Activated naive CD4-positive, alpha-beta T cell treated with anti-CD3 and anti-CD28 coated beads, Interleukin-2, amount 50 U/mL, for 16 hours (primary cell): ENCODE measurements at places on chromosomes 2 and 18.
A peak's percentile ranks its signal among the peaks of the same experiment; 100 is the strongest.

DNA sequence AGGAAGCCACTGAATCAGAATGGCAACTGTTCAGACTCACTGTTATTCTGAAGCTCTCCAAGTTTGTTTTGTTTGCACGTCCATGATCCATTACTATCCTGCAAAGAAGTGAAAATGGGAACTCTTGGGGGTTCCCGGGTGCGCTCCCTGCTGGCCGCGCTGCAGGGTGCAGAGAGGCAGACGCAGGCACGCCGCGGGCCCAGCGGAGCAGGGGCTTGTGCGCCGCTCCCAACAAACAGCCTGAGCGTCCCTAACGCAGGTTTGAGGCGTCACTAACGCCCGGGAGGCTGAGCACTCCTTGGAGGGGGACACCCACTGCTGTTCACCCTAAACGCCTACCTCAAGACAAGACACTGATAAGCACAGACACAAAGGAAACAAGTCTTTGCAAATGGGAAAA, 14.3 kb upstream of the PIEZO2 start:
- DNase-seq = no peak

- DNase-seq = no peak
These were observed 260.5 kb upstream of the RASGRP3 start for GRCh38 chr2:33215983-33216382.

- peak; percentile 29 for DNase-seq
These were observed 34.4 kb downstream of the CD28 start for GRCh38 chr2:203740871-203741281.

- DNase-seq = no peak
These were observed 6.2 kb upstream of the INPP4A start for GRCh38 chr2:98438190-98439133.

GRCh38 chr2:97788986-97789644, 75.7 kb downstream of the ZAP70 start:
- no peak for DNase-seq

GRCh38 chr2:144595686-144596072, 75.8 kb upstream of the ZEB2 start:
- DNase-seq = no peak

DNA sequence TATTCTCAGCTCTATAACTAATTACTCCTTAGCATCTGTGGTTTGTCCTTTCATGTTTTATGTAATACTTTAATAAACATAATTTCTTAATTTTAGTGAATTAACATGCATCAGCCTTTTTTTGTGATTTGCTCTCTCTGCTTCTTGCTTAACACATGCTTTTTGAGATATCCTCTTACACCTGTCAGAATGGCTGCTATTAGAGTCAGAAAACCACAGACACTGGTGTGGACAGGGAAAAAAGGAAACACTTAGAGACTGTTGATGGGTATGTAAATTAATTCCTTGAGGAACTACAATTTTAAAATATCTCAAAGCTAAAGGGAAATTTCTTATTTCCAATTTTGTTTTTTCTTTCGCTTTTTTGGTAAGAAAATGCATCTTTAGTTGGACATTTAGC, 549.0 kb downstream of the ZNF804A start:
- DNase-seq = no peak

GRCh38 chr2:168574856-168575630, 119.0 kb downstream of the CERS6 start:
- no peak for DNase-seq

DNA sequence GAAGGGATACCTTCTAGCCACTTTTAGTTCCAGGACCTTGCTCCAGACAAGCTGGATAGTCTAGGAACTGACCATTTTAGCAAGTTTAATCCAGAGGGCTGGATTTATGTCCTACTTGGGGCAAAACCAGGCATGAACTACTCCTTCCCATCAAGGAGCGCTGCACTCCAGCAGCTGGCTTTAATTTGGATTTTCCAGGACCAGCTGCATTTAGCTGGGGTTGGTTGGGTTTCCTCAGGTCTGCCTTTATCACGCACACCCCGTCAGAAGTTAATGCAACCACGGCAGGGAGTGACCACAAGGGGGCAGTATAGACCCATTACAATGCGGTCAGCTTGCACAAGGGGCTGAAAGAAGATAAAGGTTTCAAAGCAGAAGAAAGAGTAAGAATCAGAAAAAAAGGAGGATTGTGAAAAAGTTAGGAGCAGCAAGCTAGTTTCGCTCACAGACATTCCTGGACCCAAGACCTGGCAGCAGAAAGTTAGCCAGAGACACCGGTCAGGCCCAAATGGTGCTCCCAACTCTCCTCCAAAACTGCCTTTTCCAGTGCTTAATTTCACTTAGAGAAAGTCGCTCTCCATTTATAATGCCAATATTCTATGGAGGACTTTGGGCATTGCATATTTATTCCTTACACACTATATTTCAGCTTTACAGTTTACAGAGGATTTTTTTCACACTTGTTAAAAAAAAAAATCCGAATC, 40.1 kb downstream of the SLC4A1AP start:
- DNase-seq = peak; percentile 83

GRCh38 chr2:105734762-105735538, 9.8 kb upstream of the NCK2 start:
- no peak for DNase-seq

DNA sequence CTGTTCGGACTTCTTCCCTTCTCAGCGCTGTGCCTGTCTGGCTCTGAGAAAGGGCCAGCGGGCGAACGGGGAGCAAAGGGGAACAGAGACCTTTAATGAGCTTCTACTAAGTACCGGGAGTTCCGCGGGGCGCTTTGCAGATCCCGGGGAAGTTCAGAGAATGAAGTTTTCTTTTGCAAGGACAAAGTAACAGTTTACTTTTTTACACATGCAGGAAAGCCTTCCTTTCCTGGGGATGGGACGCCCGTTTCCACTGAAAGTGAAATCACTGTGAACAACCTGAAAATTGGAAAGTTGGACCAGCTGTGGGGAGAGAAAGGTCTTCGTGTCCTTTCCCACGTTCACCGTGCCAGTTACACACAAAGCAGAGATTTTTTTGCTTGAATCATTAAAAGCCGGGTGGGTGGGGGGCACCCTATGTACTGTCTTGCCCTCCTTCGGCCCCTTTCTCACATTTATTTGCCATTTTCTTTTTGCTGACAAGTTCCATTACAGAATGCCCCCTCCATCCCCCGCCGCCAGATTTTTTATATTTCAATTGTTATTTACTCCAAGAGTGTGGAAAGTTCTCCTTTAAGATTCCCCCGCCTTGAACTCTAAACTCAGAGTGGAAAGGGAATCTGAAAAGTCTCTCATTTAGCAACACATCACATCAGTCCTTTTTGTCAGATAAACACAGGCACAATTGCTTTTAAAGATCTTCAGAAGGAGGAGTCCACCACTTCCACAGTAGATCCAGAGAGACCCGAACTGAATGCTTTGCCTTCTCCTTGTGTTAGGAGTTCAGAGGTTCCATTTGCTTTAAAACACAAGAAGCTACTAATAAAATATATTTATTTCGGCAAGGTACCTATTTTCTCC, 1.1 kb upstream of the FN1 start:
- no peak for DNase-seq

- DNase-seq = no peak
These were observed 39.6 kb upstream of the SERPINE2 start for GRCh38 chr2:224078656-224079055.

DNA sequence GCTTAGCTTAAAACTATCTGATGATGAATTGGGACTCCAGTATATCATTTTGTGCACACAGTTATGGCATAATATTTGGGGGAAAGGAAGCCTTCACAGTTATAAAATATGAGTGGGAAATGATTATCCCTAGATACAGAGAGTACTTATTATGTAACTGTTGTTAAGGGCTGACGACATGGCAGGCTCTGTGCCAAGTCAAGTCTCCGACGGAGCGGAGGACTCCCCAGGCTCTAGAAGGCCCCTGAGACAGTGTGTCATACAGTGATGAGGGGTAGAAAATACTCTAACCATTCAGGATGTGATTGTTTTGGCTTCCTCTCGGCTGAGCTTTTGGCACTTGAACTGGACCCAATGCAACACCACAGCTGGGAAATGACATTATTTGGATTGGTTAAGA, 211.8 kb downstream of the SLC8A1 start:
- no peak for DNase-seq

- DNase-seq = no peak
These were observed 113.0 kb downstream of the CDH2 start for GRCh38 chr18:28063926-28064325.

DNA sequence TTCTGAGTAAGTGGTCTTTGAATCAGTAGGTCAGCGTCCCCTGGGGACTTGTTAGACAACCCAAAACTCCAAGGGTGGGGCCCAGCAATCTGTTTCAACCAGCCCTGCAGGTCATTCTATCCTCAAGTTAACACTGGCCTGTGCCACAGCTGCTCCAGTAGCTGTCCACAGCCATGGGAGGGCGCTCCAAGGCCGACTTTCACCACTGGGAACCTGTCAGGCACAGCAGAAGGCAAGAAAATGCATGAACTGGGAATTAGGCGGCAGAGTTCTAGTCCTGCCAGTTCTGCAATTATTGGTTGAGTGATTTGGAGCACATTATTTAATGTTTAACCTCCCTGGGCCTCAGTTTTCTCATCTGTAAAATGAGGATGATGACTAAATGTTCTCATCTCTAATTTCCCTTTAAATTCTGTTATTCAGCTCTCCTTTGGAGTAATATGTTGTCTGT, 17.4 kb upstream of the MRPL33 start:
- DNase-seq = peak; percentile 73

- DNase-seq = no peak
These were observed 294.0 kb upstream of the KLHL29 start for GRCh38 chr2:23091019-23091418.

DNA sequence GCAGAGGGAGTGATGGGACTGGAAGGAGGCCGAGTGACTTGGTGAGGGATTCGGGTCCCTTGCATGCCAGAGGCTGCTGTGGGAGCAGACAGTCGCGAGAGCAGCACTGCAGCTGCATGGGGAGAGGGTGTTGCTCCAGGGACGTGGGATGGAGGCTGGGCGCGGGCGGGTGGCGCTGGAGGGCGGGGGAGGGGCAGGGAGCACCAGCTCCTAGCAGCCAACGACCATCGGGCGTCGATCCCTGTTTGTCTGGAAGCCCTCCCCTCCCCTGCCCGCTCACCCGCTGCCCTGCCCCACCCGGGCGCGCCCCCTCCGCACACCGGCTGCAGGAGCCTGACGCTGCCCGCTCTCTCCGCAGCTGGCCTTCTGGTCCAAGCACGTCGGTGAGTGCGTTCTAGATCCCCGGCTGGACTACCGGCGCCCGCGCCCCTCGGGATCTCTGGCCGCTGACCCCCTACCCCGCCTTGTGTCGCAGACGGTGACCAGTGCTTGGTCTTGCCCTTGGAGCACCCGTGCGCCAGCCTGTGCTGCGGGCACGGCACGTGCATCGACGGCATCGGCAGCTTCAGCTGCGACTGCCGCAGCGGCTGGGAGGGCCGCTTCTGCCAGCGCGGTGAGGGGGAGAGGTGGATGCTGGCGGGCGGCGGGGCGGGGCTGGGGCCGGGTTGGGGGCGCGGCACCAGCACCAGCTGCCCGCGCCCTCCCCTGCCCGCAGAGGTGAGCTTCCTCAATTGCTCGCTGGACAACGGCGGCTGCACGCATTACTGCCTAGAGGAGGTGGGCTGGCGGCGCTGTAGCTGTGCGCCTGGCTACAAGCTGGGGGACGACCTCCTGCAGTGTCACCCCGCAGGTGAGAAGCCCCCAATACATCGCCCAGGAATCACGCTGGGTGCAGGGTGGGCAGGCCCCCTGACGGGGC, 4.6 kb downstream of the PROC start:
- no peak for DNase-seq

DNA sequence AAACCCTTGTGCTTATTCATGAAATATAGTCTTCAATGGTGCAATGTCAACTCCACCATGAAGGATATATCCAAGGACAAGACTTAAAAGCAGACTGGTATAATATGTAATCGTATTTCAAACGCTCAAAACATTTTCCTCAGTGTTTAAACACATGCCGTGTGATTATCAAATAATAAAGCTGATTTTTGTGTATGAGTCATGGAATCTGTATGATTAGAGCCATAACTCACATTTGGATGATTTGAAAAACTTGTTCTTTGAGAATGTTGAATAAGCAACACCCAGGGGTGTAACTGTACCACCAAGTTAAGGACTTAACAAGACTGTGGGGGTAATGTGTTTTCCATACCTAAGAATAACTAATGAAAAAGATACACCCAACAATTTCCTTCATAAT, 215.3 kb downstream of the STK39 start:
- no peak for DNase-seq

GRCh38 chr2:228023619-228024018, 152.2 kb downstream of the DAW1 start:
- DNase-seq = no peak

- DNase-seq = no peak
These were observed 946.3 kb upstream of the LRATD1 start for GRCh38 chr2:13686262-13686661.
